ENCODE measurements at places on chromosomes 5 and 9.
A peak's percentile ranks its signal among the peaks of the same experiment; 100 is the strongest.

- DNase-seq: no peak
Observed at GRCh38 chr9:93730648-93731047, 154.3 kb downstream of the PHF2 start.

DNA sequence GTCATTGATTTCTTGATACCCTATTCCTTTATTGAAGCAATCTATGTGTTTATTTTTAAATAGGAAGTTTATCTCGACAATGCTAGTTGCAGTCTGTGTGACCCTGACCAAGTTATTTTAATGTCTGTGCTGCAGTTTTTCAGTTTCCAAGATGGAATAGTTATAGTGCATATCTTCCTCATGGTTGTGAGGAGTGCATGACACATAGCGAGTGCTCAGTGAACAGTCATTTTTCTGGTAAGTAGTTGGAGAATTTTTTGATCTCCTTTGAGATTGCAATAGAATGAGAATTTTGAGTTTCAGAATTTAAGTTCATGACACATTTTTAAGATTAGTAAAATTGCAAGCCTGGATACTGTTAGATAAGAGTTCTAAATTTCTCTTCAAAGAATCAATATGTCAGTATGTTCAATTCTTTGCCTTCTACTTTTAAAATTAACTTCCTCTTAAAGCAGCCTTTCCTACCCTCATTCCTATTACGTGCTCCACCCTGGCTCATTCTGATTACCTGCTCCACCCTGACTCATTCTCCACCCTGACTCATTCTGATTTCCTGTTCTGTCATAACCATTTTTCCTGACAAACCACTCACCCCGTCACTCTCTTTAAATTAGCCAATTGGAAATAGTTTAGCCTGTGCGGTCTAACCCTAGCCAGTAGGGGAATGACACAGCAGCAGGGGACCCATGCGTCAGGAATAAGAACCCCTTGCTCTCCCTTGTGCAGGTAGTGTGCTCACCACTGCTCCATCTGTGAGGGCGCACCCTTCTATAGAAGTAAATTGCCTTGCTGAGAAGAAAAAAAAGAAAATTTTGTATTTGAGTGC lies 30.7 kb downstream of the SPIN1 start:
- DNase-seq: no peak

GRCh38 chr9:107816561-107817021 lies 327.0 kb upstream of the KLF4 start:
- no peak for DNase-seq

DNA sequence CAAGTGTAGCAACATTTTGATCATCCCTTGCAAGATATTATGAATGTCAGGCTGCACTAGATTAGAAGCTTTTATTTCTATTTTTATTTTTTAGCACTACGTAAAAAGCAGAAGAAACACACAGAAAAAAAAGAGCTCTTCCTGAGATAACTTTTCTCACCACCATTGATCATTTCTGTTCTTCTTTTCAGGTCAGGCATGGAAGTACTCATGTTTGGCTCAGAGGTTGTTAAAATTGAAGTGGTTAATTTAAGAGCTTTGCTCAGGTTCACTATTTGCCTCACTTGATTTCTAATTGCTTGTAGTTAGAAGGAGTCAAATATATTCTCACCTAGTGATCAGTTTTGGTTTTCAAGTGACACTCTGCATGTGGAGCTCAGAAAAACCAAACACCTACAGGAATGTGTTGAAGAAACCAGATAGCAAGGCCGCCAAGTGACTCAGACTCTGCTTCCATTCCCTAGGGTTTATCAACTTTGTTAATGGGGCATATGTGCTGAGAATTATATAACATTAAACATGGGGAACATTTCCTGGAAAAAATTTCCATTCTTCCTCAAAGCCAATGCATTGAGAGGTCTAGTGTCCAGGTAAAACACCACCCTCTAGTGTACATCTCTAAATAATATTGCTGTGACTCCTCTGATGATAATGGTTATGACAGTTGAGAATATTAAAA lies 679.8 kb downstream of the CETN3 start:
- peak; percentile 26 for DNase-seq
